Hindlimb muscle (tissue), 1 donor: ENCODE measurements at places on chromosomes 6 and 20.

- DNase-seq, result no peak
These were observed 71.5 kb downstream of the SHLD1 start for GRCh38 chr20:5821627-5822215.

DNA sequence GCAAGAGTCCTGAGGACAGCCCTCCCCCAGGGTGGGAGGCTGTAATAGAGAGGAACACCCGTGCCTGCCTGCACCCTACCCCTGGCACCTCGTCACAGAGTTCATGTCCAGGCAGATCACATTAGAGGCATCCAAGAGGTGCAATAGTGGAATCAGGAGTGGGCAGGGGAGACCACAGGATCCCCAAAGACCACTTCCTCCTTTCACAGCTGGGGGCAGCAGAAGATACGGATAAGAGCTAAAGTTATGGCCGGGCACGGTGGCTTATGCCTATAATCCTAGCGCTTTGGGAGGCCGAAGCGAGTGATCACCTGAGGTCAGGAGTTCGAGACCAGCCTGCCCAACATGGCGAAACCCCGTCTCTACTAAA lies 1.5 kb upstream of the CAPN11 start:
- no peak for DNase-seq

DNA sequence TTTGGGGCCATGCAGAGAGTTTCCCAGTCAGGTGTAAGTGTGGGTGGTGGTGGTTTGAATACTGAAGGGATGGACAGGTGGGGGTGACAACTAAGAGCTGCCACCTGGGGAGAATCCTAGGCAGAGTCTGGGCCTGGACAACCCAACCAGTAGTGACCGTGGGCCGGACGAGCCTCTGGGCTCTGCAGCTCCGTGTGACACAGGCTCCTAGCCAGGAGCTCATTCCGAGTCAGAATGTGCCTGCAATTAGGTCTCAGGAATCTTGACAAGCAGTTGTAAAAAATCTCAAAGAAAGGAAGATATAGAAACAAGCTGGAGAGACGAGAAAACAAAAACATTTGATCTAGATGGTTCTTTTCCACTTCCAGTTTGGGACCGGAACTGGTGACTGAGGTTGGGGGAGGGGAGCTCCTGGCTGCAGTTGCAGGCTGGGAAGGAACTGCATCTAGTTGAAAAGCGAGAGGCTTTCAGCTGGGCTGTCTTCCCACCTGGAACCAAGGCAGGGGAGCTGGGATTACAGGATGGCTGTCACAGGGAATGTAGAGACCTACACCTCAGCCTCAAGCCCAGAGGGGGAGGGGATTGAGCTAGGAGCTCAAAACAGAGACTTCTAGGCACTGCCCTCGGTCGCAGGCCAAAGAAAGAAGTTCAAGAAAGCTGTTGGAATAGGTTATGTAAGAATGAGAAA lies 156.9 kb downstream of the PAX1 start:
- DNase-seq, result peak; percentile 34

- DNase-seq, result no peak
These were observed 26.1 kb downstream of the GFOD1 start for GRCh38 chr6:13461307-13461706.
